ENCODE measurements at places on chromosomes 13 and 19.

- DNase-seq: no peak
Measured at GRCh38 chr13:42276683-42277082, 4.7 kb downstream of the AKAP11 start.

GRCh38 chr19:18845961-18846360, 14.2 kb downstream of the UPF1 start:
- DNase-seq: no peak

- no peak for DNase-seq
Measured at GRCh38 chr13:80070024-80070703, 270.8 kb downstream of the SPRY2 start.

DNA sequence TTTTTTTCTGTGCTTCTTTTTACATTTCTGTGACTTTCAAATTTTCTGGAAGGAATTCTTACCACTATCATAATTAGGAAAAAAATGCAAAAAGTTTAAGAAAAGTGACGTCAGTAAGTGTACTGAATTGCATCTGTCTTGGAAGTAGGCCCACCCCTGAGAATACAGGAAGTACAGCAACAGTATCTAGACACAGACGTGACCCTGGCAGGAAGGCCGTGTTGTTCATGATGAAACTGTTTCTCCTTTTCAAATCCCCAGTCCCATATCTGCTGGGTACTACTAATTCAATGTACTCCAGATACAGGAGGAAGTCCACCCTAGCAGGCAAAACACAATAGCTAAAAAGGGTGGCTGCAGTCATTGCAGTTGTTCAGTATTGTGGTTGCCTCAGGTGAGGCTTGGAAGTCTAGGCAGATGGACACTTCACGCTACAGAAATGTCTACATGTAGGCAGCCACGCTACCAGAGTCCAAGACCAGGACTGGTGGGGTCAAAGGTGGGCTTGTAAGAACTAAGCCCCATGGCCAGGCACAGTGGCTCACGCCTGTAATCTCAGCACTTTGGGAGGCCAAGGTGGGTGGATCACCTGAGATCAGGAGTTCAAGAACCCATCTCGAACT, 49.6 kb upstream of the MED4 start:
- DNase-seq: no peak

DNA sequence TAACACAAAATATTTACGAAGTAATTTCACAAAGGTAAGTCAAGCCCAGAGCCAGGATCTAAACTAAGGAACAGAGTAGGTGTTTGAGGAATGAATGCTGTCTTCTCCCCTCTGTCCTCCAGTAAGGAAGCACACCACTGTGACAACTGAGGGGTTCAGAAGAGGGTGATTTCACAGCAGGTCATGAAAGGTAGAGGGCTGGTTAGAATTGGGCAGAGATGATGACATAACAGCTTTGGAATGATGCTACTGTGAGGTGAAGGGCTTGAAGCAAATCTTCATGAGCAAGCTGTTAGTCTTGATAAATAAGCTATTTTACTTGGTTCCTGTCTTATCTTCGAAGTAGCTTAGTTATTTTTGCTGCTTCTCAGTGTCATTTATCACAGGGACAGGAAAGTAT, 498.6 kb downstream of the FGF9 start:
- DNase-seq: no peak

DNA sequence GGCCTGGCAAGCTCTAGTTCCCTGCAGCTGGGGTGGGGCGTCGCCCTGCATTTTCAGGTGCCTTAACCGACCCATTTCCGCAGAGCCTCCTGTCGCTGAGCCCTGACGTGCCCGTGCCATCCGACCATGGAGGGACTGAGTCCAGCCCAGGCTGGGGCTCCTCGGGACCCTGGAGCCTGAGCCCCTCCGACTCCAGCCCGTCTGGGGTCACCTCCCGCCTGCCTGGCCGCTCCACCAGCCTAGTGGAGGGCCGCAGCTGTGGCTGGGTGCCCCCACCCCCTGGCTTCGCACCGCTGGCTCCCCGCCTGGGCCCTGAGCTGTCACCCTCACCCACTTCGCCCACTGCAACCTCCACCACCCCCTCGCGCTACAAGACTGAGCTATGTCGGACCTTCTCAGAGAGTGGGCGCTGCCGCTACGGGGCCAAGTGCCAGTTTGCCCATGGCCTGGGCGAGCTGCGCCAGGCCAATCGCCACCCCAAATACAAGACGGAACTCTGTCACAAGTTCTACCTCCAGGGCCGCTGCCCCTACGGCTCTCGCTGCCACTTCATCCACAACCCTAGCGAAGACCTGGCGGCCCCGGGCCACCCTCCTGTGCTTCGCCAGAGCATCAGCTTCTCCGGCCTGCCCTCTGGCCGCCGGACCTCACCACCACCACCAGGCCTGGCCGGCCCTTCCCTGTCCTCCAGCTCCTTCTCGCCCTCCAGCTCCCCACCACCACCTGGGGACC, 1.2 kb downstream of the ZFP36 start:
- DNase-seq: peak; percentile 72
